Esophagus muscularis mucosa (tissue), 4 donors: ENCODE measurements at places on chromosomes 7 and 10.

DNA sequence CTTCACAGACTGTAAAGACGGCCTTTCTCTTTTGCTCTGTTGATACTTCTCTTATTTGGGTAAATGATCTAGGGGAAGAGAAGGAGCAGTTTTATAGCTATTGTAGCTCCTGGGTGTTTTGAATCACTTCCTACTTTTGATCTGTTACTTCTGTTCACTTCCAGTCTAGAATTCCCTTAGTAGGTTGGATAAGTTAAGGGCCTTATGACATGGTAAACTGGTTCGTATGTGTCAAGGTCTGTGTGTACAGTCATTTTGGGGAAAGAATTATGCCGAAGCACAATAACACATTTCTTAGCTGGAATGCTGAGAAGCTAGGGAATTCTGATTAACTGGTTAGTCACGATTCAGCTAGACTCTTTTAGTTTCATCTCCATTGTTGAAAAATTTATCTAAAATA is 8.1 kb downstream of the DENND10 start:
- no peaks in the 10 kb centered on the region for H3K4me1 ChIP-seq
- H3K27me3 ChIP-seq, result no peaks in the 10 kb centered on the region
- no peak for DNase-seq

DNA sequence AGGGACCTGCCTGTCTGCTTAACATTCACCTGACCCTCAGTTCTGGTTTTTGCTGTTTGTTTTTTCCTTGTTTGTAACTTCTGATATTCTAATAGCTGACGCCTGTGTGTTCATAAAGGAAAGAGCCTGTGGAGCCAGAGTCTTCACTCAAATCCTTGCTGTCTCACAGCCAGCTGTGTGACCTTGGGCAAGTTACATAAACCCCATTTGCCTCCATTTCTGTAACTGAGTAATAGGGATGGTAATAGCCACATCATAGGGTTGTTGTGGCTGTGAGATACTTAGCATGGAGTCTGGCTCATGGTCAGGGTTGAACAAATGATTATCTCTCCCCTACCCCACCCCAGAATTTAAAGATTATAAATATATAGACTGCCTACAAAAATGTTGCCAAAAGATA is 27.0 kb downstream of the WBP1L start:
- peaks cover 88% of the 10 kb centered on the region for H3K4me1 ChIP-seq
- no peaks in the 10 kb centered on the region for H3K27me3 ChIP-seq
- peak overlapping the region; percentile 93 for H3K27ac ChIP-seq
- DNase-seq, result no peak
- no peak overlapping the region for H3K4me3 ChIP-seq

DNA sequence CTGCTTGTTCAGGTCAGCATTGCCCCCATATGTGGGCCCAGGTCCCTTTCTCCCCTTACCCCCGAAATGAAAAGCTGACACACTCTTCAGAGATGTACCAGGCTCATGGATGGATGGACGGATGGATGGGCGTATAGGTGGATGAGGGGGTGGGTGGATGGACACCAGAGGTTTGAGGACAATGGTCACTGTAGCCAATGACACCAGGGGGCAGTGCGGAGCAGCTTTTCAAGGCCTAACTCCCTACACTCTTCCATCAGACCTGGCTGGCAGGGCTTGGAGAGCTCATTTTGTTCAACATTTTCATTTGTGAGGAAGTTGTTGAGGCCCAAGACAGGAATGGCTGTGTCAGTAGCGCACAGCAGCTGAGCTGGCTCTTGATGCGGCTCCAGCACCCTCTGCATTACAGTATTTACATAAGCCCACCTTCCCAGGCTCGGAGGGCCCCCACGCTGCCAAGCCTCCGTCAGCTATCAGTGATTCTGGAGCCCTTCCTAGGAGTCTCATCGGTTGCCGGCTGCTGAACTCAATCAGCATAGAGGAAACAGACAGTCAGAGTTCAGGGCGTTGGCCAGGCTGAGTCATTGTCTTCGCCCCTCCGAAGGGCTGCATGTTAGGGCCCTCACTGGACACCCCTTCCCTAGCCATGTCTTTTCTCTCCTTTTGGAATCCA is 11.6 kb upstream of the FFAR4 start:
- no peak overlapping the region for H3K27ac ChIP-seq
- H3K4me1 ChIP-seq, result no peaks in the 10 kb centered on the region
- DNase-seq, result no peak
- no peaks in the 10 kb centered on the region for H3K36me3 ChIP-seq
- no peaks in the 10 kb centered on the region for H3K27me3 ChIP-seq

- H3K4me1 ChIP-seq, result peaks cover 32% of the 10 kb centered on the region
- no peaks in the 10 kb centered on the region for H3K36me3 ChIP-seq
- no peaks in the 10 kb centered on the region for H3K27me3 ChIP-seq
- DNase-seq, result no peak
- peak overlapping the region; percentile 28 for H3K27ac ChIP-seq
These were observed 55.0 kb upstream of the AKR1E2 start for GRCh38 chr10:4770801-4771553.

DNA sequence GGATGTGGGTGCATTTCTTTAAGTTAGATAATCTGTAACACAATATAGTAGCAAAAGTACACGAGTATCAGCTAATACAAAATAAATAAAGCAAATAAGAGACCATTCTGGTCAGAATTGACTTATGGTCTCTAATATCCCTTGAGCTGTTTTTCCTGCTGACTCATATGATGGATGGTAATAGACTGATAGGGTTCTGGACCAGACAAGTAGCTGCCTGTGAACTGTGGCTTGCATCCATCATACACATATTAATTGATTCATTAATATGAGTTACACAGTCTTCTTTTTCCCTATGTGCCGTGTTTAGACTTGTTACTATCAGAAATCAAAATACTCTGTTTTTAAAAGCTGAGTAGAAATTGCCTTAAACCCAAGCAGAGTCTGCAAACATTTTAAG is 762.8 kb downstream of the GATA3 start:
- H3K27me3 ChIP-seq, result no peaks in the 10 kb centered on the region
- H3K4me3 ChIP-seq, result no peak overlapping the region
- no peaks in the 10 kb centered on the region for H3K36me3 ChIP-seq
- no peak for DNase-seq
- H3K4me1 ChIP-seq, result no peaks in the 10 kb centered on the region

DNA sequence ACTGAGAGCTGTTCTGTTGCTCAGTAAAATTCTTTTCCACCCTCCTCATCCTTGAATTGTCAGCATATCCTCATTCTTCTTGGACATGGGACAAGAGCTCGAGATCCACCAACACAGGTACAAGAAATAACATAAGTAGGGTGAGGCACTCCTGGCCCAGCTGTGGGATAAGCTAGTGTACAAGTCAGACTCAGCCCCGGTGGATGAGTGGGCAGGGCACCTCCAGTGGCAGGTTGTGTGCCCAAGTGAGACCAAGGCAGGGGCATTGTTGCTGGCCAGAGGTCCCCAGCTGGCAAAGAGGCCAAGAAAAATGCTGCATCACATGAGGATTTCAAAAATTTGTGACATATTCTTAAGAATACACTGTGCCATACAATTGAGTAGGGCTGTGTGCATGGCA is 402.0 kb upstream of the ZWINT start:
- no peaks in the 10 kb centered on the region for H3K27me3 ChIP-seq
- no peaks in the 10 kb centered on the region for H3K36me3 ChIP-seq
- no peak overlapping the region for H3K27ac ChIP-seq
- H3K4me1 ChIP-seq, result no peaks in the 10 kb centered on the region

- H3K4me3 ChIP-seq, result peak overlapping the region; percentile 54
- DNase-seq, result no peak
- H3K27ac ChIP-seq, result peak overlapping the region; percentile 84
These were observed 614 bp upstream of the IFIT2 start for GRCh38 chr10:89301232-89301631.

GRCh38 chr10:5720182-5720581 is 35.5 kb downstream of the TASOR2 start:
- H3K4me1 ChIP-seq, result no peaks in the 10 kb centered on the region
- peaks cover 32% of the 10 kb centered on the region for H3K36me3 ChIP-seq
- no peak overlapping the region for H3K27ac ChIP-seq
- no peak overlapping the region for H3K4me3 ChIP-seq

GRCh38 chr7:4841007-4841784 is 20.6 kb downstream of the PAPOLB start:
- no peaks in the 10 kb centered on the region for H3K36me3 ChIP-seq
- H3K4me3 ChIP-seq, result no peak overlapping the region
- peaks cover 15% of the 10 kb centered on the region for H3K4me1 ChIP-seq
- H3K27me3 ChIP-seq, result no peaks in the 10 kb centered on the region
- H3K27ac ChIP-seq, result no peak overlapping the region

GRCh38 chr10:84525120-84525806 is 196.9 kb downstream of the CCSER2 start:
- DNase-seq, result no peak
- no peaks in the 10 kb centered on the region for H3K27me3 ChIP-seq
- H3K4me3 ChIP-seq, result no peak overlapping the region
- no peaks in the 10 kb centered on the region for H3K4me1 ChIP-seq

DNA sequence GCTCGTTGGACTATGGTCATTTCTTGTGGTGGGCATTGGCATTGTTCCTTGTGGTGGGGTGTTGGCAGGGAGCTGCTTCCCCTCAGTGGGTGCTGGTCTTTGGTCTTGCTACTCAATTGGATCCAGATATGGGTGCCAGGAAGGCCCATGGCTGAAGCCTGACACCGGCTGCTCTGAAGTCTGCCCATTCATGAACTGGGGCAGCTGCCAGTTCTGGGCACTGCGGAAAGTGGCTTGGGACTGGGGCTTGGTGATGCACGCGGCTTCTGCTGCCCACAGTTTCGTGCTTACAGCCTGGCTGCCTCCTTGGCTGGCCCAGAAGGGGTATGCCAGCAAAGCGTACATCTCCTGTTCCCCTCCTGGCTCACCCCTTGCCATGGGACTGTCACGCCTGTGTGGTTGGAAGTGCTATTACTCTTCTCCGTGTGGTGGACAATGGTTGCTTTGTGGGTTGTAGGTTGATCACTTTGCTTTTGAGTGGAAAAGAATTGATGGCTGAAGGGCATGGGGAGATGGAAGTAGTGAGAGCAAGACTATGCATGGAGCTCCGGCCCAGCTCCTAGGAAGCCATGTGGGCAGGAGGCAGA is 54.7 kb downstream of the ADAMTS14 start:
- peaks cover 4% of the 10 kb centered on the region for H3K4me1 ChIP-seq
- H3K4me3 ChIP-seq, result no peak overlapping the region
- no peak for DNase-seq
- H3K36me3 ChIP-seq, result no peaks in the 10 kb centered on the region
- no peak overlapping the region for H3K27ac ChIP-seq

DNA sequence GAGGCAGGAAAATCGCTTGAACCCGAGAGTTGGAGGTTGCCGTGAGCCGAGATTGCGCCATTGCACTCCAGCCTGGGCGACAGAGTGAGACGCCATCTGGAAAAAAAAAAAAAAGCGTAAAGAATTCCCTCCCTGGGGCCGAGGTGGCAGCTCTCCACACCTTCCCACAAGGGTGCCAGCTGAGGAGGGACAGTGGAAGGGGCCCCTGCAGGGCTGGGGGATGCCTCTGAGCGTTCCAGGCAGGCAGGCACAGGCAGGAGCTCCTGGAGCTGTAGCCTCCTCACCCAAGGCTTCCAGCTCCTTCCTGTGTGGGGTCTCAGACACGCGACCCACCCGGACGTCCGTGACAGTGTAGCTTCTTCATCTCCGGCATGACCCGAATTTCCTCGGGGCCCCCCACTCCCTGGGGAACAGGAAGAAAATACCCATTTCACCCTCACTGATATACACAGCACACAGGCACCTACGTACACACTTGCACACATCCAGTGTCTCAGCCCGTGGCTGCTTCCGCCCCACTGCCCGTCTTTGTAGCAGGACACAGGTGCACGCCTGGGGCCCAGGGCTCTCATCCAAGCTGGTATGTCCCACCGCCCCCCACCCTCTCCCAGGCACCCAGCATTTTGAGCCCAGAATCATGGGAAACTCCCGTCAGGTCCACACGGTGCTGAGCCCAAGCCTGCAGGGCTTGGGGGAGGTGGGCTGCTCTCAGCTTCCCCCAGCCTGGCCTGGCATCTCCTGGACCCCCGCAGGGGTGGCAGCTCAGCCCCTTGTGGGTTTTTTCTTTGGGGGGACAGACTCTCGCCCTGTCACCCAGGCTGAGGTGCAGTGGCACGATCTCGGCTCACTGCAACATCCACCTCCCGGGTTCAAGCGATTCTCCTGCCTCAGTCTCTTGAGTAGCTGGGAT is 25.7 kb downstream of the GRIFIN start:
- no peak overlapping the region for H3K27ac ChIP-seq
- H3K4me1 ChIP-seq, result peaks cover 15% of the 10 kb centered on the region
- H3K36me3 ChIP-seq, result peaks cover 6% of the 10 kb centered on the region
- no peak for DNase-seq
- H3K27me3 ChIP-seq, result no peaks in the 10 kb centered on the region

DNA sequence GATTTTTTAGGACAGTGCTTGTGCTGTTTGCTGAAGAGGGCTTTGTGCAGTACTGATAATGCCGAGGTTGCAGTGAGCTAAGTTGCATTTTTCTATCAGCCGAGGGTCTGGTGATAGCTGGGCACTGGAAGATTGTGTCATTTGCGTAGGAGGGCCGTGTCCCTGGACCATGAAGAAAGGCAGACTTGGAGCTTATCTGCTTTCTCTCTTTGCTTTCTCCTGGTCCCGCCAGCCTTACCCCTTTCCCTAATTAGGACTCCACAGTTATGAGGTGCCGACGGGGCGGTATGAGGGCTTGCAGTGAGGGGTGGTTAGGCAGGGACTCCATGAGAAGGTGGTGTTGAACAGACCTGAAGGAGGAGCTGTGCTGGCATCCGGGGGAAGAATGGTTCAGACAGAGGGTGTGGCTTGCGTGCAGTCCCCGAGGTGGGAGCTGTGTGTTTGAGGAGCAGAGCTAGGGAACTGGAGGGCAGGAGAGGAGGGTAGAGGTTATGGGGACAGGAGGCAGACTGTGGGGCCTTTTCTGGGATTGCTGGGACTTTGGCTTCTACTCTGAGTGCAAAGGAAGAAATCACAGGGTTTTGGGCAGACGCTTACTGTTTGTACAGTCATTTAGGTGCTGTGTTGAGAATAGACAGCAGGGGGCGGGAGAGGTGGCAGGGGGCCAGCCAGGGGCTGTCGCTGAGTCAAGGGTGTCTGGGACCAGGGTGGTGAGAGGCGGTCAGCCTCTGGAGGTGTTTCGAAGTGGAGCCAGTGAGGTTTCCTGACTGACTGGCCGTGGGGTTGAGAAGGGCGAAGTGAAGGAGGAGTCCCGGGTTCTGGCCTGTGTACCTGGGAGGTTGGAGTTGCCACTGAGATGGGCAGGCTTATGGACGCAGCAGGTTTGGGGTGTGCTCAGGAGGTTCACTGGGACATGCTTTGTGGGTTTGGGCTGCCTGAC is 43.4 kb downstream of the PRF1 start:
- H3K27ac ChIP-seq, result no peak overlapping the region
- no peaks in the 10 kb centered on the region for H3K27me3 ChIP-seq
- peaks cover 2% of the 10 kb centered on the region for H3K36me3 ChIP-seq
- H3K4me3 ChIP-seq, result no peak overlapping the region
- H3K4me1 ChIP-seq, result peaks cover 32% of the 10 kb centered on the region

DNA sequence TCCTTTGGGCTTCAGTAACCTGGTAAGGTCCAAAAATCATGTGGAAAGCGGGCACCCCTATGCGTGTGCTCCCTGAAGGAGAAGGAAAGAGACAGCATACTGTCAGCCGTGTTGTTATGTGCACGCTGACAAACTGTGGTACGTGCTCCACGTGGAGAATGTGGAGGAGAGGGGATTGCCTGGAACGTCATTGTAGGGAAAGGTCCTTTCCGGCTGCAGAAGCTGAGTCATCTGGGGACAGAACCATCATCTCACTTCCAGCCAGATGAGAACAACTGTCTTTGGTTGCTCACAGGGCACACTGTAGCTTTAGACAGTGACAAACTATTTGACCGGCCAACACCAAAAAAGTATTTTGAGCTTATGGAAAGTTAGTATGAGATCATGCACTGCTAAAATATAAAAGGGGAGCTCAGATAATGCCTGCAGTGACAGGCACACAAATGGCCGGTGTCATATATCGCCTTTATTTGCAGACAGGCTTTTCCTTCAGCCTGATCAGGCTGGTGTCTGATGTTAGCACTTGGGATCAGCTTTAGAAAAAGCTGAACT is 38.8 kb upstream of the GRB10 start:
- no peaks in the 10 kb centered on the region for H3K4me1 ChIP-seq
- peaks cover 12% of the 10 kb centered on the region for H3K27me3 ChIP-seq
- H3K27ac ChIP-seq, result no peak overlapping the region
- DNase-seq, result no peak
- H3K36me3 ChIP-seq, result no peaks in the 10 kb centered on the region
- no peak overlapping the region for H3K4me3 ChIP-seq
